CD8-positive, alpha-beta memory T cell (primary cell): ENCODE measurements at places on chromosomes 12 and 14. TPM values are rescaled to one million over a fixed set of nuclear protein-coding genes. Genes with fewer than 3 reads are reported as not detected.

GRCh38 chr12:82687021-82688011 is 610 bp downstream of the TMTC2 start:
- H3K4me3 ChIP-seq = peak overlapping the region; percentile 91
- H3K4me1 ChIP-seq = peaks cover 8% of the 10 kb centered on the region

DNA sequence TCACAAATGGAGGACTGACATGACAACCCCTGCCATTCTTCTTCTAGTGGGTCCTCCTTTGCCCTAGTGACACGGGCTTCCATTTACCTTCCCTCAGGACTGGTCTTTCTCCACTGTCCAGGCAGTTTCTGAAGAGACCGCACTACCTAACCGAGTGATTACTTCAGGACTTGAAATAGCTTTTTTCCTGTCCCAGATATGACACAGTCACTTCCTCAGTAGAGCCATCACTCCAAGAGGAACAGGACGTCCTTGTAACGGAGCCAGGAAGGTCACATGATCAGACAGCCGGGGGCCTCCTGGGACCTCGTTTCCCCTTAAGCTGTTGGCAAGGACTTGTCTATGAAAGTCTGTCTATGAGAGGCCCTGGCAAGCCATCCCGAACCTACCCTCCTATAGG is 62.3 kb downstream of the FOS start:
- DNase-seq = no peak
- H3K36me3 ChIP-seq = no peaks in the 10 kb centered on the region
- H3K4me3 ChIP-seq = no peak overlapping the region
- H3K4me1 ChIP-seq = no peaks in the 10 kb centered on the region
- H3K27me3 ChIP-seq = no peaks in the 10 kb centered on the region

Gene MSI1
- total RNA-seq = 0.22 TPM

Gene ACSM4
- not detected for total RNA-seq

Gene KIF26A
- total RNA-seq = 0.20 TPM

Gene FLRT2
- not detected for total RNA-seq

- H3K27me3 ChIP-seq = no peaks in the 10 kb centered on the region
- no peak for DNase-seq
- H3K36me3 ChIP-seq = no peaks in the 10 kb centered on the region
- H3K4me1 ChIP-seq = no peaks in the 10 kb centered on the region
These were observed 357.7 kb upstream of the FLRT2 start for GRCh38 chr14:85172290-85172689.

GRCh38 chr12:96047229-96048211 is 12.1 kb upstream of the LTA4H start:
- DNase-seq = peak; percentile 10
- no peak overlapping the region for H3K4me3 ChIP-seq
- no peak overlapping the region for H3K27ac ChIP-seq
- peaks cover 35% of the 10 kb centered on the region for H3K4me1 ChIP-seq

Gene NPAS3
- total RNA-seq = not detected
